Mesothelial cell of epicardium (in vitro differentiated cells): ENCODE measurements at places on chromosomes 1 and 21.

GRCh38 chr1:245972476-245972875, 534.6 kb downstream of the SMYD3 start:
- no peak overlapping the region for H3K4me3 ChIP-seq
- DNase-seq: no peak
- peaks cover 2% of the 10 kb centered on the region for H3K36me3 ChIP-seq
- H3K4me1 ChIP-seq: peaks cover 24% of the 10 kb centered on the region

- no peak overlapping the region for H3K4me3 ChIP-seq
- DNase-seq: no peak
- H3K27ac ChIP-seq: no peak overlapping the region
Measured at GRCh38 chr1:192401825-192402224, 85.0 kb downstream of the RGS21 start.

- H3K36me3 ChIP-seq: peaks cover 29% of the 10 kb centered on the region
- no peak overlapping the region for H3K27ac ChIP-seq
- DNase-seq: no peak
- no peaks in the 10 kb centered on the region for H3K27me3 ChIP-seq
- no peak overlapping the region for H3K4me3 ChIP-seq
Measured at GRCh38 chr21:33909756-33910155, 5.8 kb downstream of the ATP5PO start.

GRCh38 chr1:208177656-208178055, 66.5 kb downstream of the PLXNA2 start:
- H3K36me3 ChIP-seq: no peaks in the 10 kb centered on the region
- H3K27ac ChIP-seq: no peak overlapping the region

DNA sequence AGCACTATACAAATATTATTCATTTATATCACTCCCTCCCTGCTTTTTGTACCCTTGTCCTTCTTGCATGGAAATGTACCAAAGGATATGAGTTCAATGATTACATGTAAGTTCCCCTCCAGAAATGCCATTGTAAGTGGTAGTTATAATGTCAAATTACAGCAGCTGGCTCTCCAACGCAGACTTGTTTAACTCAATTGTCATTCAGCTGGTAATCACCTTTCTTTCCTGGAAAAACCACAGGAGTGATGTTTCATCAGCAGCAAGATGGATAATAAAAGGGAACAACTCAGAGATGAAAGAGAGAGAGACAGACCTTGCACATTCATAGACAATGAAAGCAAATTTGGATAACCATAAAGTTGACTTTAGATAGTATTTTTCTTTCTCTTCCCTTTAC, 578.6 kb upstream of the PBX1 start:
- no peaks in the 10 kb centered on the region for H3K36me3 ChIP-seq
- H3K4me3 ChIP-seq: no peak overlapping the region
- H3K4me1 ChIP-seq: peaks cover 2% of the 10 kb centered on the region
- no peaks in the 10 kb centered on the region for H3K27me3 ChIP-seq
- H3K27ac ChIP-seq: no peak overlapping the region
- DNase-seq: no peak

- peak overlapping the region; percentile 38 for H3K27ac ChIP-seq
- no peak for DNase-seq
- H3K36me3 ChIP-seq: peaks cover 45% of the 10 kb centered on the region
- no peaks in the 10 kb centered on the region for H3K27me3 ChIP-seq
- H3K4me1 ChIP-seq: peaks cover 22% of the 10 kb centered on the region
- no peak overlapping the region for H3K4me3 ChIP-seq
Measured at GRCh38 chr1:32801096-32801715, 16.0 kb downstream of the YARS1 start.

DNA sequence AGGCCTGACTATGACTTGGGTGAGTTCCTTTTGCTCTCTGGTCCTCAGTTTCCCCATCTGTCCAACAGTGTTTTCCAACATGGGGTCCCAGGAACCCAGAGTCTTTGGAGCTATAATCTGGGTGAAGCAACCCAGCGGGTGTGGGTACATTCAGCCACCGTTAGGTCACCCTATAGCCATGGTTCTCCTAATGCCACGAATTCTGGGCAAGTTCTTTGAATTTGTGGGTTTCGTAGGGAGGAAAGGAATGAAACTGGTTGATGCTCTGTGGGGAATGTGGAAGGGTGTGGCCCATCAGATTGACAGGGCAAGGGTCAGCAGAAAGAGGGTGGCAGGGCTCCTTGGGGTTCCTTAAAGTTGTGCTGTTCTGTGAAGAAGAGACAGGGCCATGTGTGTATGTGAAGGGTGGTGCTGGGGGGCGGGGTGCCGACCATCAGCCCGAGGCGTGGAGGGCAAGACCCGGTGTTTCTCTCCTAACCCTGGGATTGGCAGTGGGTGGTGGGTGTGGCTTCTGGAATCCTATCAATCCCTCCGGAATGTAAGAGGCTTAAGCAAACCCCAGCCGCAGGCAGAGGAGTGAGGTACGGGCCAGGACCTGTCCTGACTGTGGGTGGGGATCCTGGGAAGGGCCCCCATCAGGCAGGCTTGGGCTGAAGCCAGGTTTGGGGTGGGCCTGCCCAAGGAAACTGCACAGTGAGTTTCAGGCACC, 35.5 kb upstream of the ZNF362 start:
- peak overlapping the region; percentile 92 for H3K27ac ChIP-seq
- DNase-seq: no peak
- H3K4me1 ChIP-seq: peaks cover 31% of the 10 kb centered on the region
- H3K27me3 ChIP-seq: no peaks in the 10 kb centered on the region
- H3K4me3 ChIP-seq: no peak overlapping the region

DNA sequence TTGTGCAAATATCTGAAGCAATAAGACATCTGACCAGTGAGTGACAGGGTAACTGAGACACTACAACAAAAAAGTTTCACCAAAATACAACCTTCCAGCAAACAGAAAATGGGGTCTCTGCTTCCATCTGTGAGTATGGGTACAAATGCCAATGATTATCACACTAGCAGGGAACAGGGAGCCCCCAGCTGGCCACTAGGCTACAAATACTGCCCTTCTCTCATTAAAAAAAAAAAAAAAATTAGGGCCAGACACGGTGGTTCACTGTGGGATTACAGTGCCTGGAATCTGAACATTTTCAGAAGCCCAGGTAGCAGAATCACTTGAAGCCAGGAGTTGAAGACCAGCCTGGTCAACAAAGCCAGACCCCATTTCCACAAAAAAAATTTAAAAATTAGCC, 48.4 kb upstream of the EDARADD start:
- peaks cover 3% of the 10 kb centered on the region for H3K27me3 ChIP-seq
- H3K4me1 ChIP-seq: peaks cover 25% of the 10 kb centered on the region
- no peaks in the 10 kb centered on the region for H3K36me3 ChIP-seq
- H3K4me3 ChIP-seq: no peak overlapping the region
- DNase-seq: no peak

- peak overlapping the region; percentile 96 for H3K27ac ChIP-seq
- DNase-seq: no peak
- peaks cover 70% of the 10 kb centered on the region for H3K4me1 ChIP-seq
- H3K27me3 ChIP-seq: no peaks in the 10 kb centered on the region
Measured at GRCh38 chr1:59055908-59056719, 240.8 kb upstream of the FGGY start.

DNA sequence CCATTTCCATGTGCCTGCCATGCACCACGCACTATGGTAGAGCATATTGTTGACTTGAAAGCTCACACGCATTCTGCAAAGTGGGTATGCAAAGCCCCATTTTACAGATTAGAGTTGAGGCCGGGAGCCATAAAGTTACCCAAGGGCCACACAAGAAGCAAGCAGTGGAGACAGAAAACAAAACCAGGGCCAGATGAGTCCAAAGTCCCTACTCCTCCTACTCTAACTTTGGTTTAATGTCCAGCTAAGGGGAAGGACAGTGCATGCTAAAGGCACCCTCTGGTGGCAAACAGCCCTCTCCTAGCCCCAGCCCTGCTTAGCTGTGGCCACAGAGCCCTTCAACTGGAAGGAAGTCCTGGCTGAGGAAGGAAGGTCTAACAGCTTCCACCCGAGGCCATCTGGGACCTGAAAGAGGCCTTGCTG, 74.9 kb downstream of the SLC66A1 start:
- peaks cover 58% of the 10 kb centered on the region for H3K4me1 ChIP-seq
- DNase-seq: no peak
- no peaks in the 10 kb centered on the region for H3K27me3 ChIP-seq
- no peak overlapping the region for H3K4me3 ChIP-seq
- H3K36me3 ChIP-seq: peaks cover 11% of the 10 kb centered on the region

DNA sequence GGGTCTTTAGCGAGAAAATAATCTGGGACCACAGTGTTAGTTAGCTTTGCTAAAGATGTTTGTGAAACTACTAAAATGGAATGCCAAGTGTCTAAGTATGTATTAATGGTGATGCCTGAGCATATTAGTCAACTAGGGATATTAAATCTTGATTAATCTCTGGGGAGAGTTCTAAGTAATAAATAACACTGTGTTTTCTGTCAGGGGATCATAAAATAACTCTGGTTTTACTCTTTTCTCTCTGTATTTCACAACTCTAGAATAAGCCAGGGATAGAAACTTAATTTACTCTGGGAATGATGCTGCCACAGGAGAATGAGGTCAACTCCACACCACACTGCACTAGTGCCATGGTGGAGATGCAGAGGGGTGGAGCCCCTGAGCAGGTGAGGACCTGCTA, 399.2 kb downstream of the PTBP2 start:
- H3K36me3 ChIP-seq: no peaks in the 10 kb centered on the region
- H3K4me1 ChIP-seq: peaks cover 8% of the 10 kb centered on the region
- no peak overlapping the region for H3K27ac ChIP-seq
- DNase-seq: no peak
- H3K27me3 ChIP-seq: no peaks in the 10 kb centered on the region

- no peak for DNase-seq
- H3K4me3 ChIP-seq: no peak overlapping the region
Measured at GRCh38 chr1:197067457-197067818, 378 bp upstream of the F13B start.

GRCh38 chr1:11691302-11691914, at the start of gene DRAXIN:
TSS of gene DRAXIN (plus strand) at chr1:11691710. CDS start at chr1:11706259, 14,549 bp downstream.
- H3K4me3 ChIP-seq: peak within 1 kb of the TSS; percentile 87
- DNase-seq: peak; percentile 61
- peaks cover 40% of the 10 kb centered on the region for H3K27me3 ChIP-seq
- H3K36me3 ChIP-seq: no peaks in the 10 kb centered on the region
- H3K27ac ChIP-seq: peak within 1 kb of the TSS; percentile 39

DNA sequence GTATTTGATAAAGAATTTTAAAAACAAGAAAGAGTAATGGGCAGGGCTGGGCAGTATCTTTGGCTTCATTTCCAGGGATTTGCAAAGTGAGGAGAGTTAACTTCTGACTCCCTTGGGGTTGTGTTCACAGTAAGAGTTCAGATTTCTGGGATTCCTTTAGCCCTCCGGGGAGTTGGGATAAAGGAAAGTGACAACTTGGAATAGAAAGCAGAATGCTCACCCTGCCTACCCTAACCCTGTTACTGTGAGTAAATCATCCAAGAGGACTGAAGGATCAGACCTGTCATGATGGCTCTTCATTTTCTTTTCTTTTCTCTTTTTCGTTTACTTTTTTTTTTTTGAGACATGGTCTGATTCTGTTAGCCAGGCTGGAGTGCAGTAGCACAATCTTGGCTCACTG, 76.1 kb downstream of the CACHD1 start:
- no peak for DNase-seq
- H3K4me3 ChIP-seq: no peak overlapping the region
- H3K36me3 ChIP-seq: no peaks in the 10 kb centered on the region
- no peaks in the 10 kb centered on the region for H3K27me3 ChIP-seq

GRCh38 chr1:201556841-201557571, 18.1 kb downstream of the NAV1 start:
- no peak for DNase-seq
- no peak overlapping the region for H3K27ac ChIP-seq
- H3K27me3 ChIP-seq: no peaks in the 10 kb centered on the region
- no peaks in the 10 kb centered on the region for H3K36me3 ChIP-seq
- H3K4me3 ChIP-seq: no peak overlapping the region
- H3K4me1 ChIP-seq: peaks cover 35% of the 10 kb centered on the region

- H3K27me3 ChIP-seq: no peaks in the 10 kb centered on the region
- peaks cover 5% of the 10 kb centered on the region for H3K4me1 ChIP-seq
- no peak overlapping the region for H3K27ac ChIP-seq
- peaks cover 5% of the 10 kb centered on the region for H3K36me3 ChIP-seq
Measured at GRCh38 chr1:63601061-63601460, 7.8 kb downstream of the PGM1 start.

GRCh38 chr1:112396653-112397471, 848 bp downstream of the CTTNBP2NL start:
- peak overlapping the region; percentile 97 for H3K4me3 ChIP-seq
- H3K4me1 ChIP-seq: peaks cover 53% of the 10 kb centered on the region
- no peaks in the 10 kb centered on the region for H3K27me3 ChIP-seq
- H3K36me3 ChIP-seq: no peaks in the 10 kb centered on the region
- DNase-seq: no peak

DNA sequence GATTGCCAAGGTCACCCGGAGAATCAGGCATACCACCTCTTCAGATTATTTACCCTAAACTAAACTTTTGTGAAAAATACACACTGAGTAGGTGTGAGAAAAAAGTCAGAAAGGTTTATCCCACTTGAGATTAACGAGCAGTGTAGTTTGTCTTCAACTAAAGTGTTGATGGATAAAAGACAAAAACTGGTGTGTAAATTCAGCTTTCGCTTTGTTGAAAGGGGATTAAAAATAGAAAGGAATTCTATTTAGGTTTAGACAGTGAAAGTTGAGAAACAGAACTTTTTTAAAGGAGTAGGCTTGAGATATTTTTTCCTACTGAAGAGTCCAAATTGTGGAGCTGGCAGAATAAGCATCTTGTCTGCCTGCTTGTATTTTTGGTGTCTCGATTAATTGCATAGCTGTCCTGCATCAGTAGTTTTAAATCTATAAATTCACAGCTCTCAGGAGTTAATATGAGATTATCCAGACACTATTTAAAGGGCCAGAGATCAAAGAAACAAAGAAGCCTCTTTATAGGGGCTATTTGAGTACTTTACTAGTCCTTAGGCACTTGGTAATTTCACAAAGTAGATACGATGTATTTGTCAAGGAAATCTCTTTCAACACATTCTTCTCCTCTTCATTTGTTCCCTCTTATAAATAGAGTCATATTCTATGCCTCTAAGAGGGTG, 46.7 kb upstream of the RABGAP1L start:
- no peak for DNase-seq
- H3K4me3 ChIP-seq: no peak overlapping the region
- H3K36me3 ChIP-seq: no peaks in the 10 kb centered on the region
- H3K27ac ChIP-seq: no peak overlapping the region
- H3K4me1 ChIP-seq: peaks cover 10% of the 10 kb centered on the region
- peaks cover 11% of the 10 kb centered on the region for H3K27me3 ChIP-seq

GRCh38 chr1:183493540-183494245, 21.4 kb downstream of the SMG7 start:
- DNase-seq: no peak
- no peak overlapping the region for H3K4me3 ChIP-seq
- no peaks in the 10 kb centered on the region for H3K4me1 ChIP-seq
- H3K27me3 ChIP-seq: no peaks in the 10 kb centered on the region
- peaks cover 7% of the 10 kb centered on the region for H3K36me3 ChIP-seq

GRCh38 chr1:67793562-67793961, 39.7 kb downstream of the GNG12 start:
- no peak overlapping the region for H3K4me3 ChIP-seq
- peaks cover 34% of the 10 kb centered on the region for H3K4me1 ChIP-seq
- DNase-seq: no peak
- peaks cover 17% of the 10 kb centered on the region for H3K36me3 ChIP-seq
- H3K27ac ChIP-seq: peak overlapping the region; percentile 22
- H3K27me3 ChIP-seq: no peaks in the 10 kb centered on the region

- H3K36me3 ChIP-seq: no peaks in the 10 kb centered on the region
- no peak overlapping the region for H3K4me3 ChIP-seq
- peak overlapping the region; percentile 17 for H3K27ac ChIP-seq
- no peak for DNase-seq
- no peaks in the 10 kb centered on the region for H3K27me3 ChIP-seq
- H3K4me1 ChIP-seq: peaks cover 26% of the 10 kb centered on the region
Measured at GRCh38 chr1:218705911-218706893, 361.1 kb downstream of the TGFB2 start.

- DNase-seq: no peak
- H3K4me3 ChIP-seq: no peak overlapping the region
- H3K27me3 ChIP-seq: no peaks in the 10 kb centered on the region
- H3K27ac ChIP-seq: no peak overlapping the region
- no peaks in the 10 kb centered on the region for H3K36me3 ChIP-seq
Measured at GRCh38 chr1:192869308-192869940, 60.6 kb downstream of the RGS2 start.
